ENCODE measurements at places on chromosomes 12 and 14.

DNA sequence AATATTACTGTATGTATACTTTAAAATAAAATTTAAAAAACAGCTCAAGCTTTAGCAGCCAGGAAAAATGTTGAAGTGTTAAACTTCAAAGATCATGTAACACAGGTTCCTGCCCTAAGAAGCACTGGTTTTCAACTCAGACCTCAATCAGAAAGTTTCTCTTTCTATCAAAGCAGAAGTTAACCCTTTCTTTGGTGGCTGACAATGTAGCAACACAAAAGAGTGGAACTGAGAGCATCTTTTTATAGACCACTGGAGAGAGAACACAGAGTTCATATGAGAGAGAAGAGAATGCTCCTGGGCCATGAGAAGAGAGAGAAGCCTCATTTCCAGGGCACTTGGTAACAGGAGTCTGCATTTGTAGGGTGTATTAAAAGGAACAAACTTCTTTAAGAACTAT, 42.2 kb upstream of the KTN1 start:
- no peak for DNase-seq

GRCh38 chr12:124864326-124864752, 675 bp upstream of the SCARB1 start:
- no peak for DNase-seq

- no peak for DNase-seq
Measured at GRCh38 chr14:103663506-103663905, 34.5 kb downstream of the KLC1 start.

GRCh38 chr12:92085736-92086040, 60.0 kb downstream of the BTG1 start:
- no peak for DNase-seq

- DNase-seq = no peak
Measured at GRCh38 chr12:91633734-91634357, 451.2 kb upstream of the DCN start.

GRCh38 chr14:67577909-67578749, 21.9 kb downstream of the PIGH start:
- DNase-seq = no peak

- no peak for DNase-seq
Measured at GRCh38 chr12:121590476-121591143, 9.8 kb upstream of the KDM2B start.

- DNase-seq = no peak
Measured at GRCh38 chr14:51674294-51675002, 22.7 kb downstream of the FRMD6 start.

DNA sequence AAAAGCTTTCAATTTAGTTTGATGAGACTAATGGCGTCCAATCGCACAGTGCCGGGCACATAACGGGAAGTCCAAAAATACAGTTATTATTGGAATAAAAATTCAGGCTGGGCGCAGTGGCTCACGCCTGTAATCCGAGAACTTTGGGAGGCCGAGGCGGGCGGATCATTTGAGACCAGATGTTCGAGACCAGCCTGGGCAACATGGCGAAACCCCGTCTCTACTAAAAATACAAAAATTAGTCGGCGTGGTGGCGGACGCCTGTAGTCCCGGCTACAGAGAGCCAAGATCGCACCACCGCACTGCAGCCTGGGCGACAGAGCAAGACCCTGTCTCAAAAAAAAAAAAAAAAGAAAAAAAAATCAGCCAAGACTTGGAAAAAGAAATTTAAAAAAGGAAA, 1.2 kb upstream of the FKBP4 start:
- no peak for DNase-seq

- no peak for DNase-seq
Measured at GRCh38 chr12:108580531-108580930, 17.4 kb downstream of the TMEM119 start.

- no peak for DNase-seq
Measured at GRCh38 chr12:4330203-4330602, 9.2 kb downstream of the TIGAR start.

DNA sequence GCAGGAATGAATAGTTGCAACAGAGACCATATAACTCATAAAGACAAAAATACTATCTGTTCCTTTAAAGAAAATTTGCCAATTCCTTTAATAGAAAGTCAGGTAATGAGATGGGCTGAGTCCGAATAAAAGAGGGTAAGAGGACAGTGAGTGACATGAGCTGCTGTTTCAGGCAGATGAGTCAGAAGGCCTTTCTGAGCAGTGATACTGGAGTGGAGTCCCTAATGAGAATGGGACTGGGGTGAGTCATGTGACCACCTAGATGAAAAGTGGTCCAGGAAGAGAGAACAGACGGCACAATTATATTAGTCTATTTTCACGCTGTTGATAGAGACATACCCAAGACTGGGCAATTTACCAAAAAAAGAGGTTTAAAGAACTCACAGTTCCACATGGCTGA, 393.7 kb downstream of the BCL11B start:
- DNase-seq = no peak

- peak; percentile 75 for DNase-seq
Measured at GRCh38 chr14:20690848-20691640, 2.5 kb downstream of the ANG start.

DNA sequence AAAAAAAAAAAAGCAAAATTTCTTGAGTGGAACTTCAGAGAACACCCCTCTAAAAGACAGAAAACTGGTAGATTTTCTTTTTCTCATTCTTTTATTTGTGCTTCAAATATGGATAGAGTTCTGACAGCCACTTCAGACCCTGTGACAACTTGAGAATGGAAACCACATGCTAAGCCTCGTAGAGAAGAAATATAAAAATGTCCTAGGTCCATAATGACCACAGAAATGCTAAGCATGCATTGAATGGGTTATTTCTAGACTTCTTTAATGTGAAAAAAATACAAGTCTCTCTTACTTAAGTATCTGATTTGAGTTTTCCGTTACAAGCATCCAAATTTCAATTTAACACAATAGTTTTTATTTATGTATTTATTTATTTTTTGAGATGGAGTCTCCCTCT, 28.3 kb upstream of the DIO2 start:
- no peak for DNase-seq

DNA sequence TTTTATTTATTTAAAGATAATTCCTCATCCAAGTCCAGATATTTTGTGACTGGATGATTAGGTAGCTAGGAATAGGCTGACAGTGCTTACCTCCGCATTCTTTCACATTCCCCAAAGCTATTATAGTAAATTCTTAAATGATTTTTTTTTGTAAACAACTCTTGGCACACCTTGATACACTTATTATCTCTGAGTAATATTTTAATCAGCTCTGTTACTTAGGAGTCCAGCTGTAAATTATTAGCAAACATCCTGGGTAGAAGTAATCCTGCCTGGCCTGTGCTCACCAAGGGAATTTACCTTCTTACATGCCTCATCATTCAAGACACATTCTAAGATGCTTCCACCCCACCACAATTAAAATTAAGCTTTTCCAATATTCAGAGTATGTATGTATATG, 186.1 kb downstream of the SLC2A13 start:
- DNase-seq = no peak

GRCh38 chr14:49858383-49858782, 5.8 kb upstream of the NEMF start:
- DNase-seq = no peak

DNA sequence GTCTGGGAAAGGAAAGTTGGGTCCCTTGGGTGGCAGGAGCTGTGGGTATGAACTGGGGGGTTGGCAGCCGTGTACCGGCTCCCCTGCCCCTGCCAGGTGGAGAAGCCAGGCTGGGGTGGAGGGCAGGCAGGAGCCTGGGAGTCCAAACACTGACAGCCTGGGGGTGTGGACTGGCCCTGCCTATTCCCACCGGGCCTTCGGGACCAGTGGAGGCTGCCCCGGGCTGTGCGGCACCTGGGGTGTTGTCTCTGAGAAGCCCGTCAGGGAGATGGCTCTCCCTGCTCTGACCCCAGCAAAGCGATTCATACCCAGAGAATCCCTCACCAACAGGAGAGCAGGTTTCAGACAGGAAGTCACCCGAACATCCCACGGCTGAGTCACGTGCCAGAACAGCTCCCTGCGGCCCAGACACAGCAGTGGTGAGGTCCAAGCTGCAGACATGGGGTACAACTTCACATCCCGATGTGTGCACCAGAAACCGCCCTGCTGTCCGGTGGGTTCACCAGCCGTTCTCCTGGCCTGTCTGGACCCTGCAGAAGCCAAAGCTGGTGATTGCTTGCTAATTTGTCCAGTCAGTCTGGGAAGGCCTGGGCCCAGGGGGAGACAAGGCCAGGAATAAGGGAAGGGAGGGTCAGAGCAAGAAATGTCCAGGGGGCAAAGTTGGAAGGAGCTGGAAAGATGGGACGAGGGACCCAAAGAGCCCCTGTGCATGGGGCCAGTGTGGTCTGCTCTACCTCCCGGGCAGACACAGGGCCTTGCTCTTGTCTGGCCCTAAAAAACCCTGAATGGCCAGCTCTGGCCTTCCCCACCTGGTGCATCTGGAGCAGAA, 2.1 kb upstream of the GPR132 start:
- DNase-seq = no peak
